ENCODE measurements at places on chromosomes 6 and 20.

DNA sequence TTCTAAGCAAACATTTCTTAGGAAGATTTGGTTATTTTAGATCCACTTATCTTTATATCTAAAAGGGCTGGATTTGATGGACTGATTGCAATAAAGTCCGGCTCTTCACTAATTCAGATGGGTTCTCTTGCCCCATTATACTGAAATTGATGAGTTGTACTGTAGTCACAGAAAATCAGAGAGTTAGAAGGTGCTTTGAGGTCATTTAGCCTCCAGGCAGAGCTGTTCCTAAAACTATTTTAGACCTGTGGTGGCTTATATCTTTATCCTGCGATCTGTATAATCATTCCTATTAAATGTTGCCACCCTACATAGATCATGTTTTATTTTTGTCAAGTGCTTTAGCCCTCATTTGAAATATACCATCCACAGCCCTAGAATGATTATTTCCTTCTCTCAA, 61.3 kb upstream of the ATXN1 start:
- DNase-seq = no peak

DNA sequence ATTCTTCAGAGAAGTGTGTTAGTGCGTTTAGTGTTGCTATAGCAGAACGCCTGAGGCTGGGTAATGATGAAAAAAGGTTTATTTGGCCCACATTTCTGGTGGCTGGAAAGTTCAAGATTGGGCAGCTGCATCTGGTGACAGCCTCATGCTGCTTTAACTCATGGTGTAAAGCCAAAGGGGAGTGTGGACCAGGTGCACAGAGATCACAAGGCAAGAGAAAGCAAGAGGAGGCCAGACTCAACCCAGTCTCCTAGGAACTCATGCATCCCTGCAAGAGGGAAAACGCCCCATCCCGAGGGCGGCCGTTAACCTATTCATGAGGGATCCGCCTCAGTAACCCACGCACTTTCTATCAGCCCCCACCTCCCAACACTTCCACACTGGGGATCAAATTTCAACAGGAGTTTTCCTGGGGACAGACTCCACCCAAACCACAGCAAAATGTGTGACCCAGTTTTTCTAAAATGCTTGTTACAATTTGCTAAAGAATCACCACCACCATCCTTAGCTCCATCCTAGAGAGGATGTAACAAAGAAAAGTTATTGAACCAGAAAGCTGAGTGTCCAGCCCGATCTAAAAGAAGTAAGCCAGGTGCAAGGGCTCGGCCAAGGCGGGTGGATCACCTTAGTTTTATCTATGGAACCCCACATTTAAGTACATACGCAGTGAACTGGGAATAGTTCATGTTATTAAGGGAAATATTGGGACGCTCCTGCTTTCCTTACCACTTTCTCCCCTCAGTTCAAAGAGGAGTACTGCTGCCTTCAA, 164.8 kb downstream of the QKI start:
- no peak for DNase-seq

- peak; percentile 48 for DNase-seq
Measured at GRCh38 chr6:154277629-154278017, 79.0 kb downstream of the IPCEF1 start.

- no peak for DNase-seq
Measured at GRCh38 chr20:53194306-53195290, 222.4 kb downstream of the TSHZ2 start.

GRCh38 chr6:72968704-72969103, 256.6 kb downstream of the KHDC1L start:
- DNase-seq = no peak

GRCh38 chr6:108581237-108581931, 20.7 kb downstream of the FOXO3 start:
- no peak for DNase-seq

- peak; percentile 65 for DNase-seq
Measured at GRCh38 chr20:59151820-59152219, 11.8 kb upstream of the ZNF831 start.

- peak; percentile 50 for DNase-seq
Measured at GRCh38 chr6:136920671-136921380, 1.3 kb upstream of the SLC35D3 start.

GRCh38 chr20:9363673-9364072, 150.7 kb upstream of the LAMP5 start:
- no peak for DNase-seq

DNA sequence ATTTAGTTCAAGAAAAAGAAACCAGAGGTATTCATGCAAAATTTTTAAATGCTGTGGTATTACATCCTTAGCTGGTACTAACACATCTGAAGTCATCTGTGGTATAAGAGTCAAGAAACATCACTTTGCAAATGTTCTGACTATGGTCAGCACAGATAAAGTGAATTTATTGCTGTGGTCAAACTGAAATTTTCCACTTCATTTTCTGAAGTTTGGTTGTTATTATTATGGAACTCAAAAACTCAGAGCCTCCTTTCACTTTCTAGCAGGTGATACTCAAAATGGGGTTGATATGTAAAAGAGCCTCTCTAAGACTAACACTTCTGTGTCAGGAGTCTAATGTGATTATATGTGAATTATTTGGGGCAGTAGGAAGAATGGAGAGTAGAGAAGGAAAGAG, 257.8 kb downstream of the RNGTT start:
- DNase-seq = no peak

DNA sequence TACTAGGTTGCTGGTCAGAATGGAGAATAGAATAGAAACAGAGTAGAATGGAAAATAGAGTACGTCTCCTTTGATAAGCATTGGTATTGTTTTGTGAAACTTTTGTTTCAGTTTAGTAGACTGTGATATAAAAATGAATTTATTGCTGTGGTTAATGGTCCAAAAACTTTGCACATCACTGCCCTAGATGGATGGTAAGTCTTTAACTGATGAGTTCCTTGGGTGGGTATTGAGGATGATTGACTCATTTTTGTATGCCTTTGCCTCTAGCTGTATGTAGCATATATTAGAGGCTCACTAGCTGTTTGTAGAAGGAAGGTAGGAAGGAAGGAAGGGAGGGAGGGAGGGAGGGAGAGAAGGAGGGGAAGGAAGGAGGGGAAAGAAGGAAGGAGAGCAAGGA, 48.3 kb downstream of the ZDHHC14 start:
- DNase-seq = no peak

GRCh38 chr6:31405996-31406395, 2.6 kb downstream of the MICA start:
- DNase-seq = no peak

GRCh38 chr6:3119040-3119723, 671 bp downstream of the BPHL start:
- no peak for DNase-seq

GRCh38 chr6:17099401-17100059, 2.3 kb upstream of the STMND1 start:
- DNase-seq = no peak

DNA sequence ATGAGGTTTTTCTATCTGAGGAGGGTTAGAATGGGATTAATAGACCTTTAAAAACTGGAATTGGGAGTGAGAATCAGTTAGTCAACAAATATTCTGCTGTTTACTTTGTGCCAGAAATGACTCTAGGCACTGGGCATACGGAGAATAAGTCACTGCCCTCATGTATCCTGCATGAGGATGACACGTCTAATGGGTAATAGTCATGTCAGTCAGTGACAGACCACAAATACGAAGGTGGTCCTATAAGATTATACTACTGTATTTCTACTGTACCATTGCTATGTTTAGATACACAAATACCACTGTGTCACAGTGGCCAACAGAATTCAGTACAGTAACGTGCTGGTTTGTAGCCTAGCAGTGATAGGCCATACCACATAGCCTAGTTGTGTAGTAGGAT, 30.7 kb downstream of the ZFAND3 start:
- DNase-seq = no peak

GRCh38 chr6:40669343-40669742, 82.2 kb upstream of the LRFN2 start:
- DNase-seq = no peak

GRCh38 chr20:31836853-31837608, 8.4 kb downstream of the FOXS1 start:
- DNase-seq = no peak

DNA sequence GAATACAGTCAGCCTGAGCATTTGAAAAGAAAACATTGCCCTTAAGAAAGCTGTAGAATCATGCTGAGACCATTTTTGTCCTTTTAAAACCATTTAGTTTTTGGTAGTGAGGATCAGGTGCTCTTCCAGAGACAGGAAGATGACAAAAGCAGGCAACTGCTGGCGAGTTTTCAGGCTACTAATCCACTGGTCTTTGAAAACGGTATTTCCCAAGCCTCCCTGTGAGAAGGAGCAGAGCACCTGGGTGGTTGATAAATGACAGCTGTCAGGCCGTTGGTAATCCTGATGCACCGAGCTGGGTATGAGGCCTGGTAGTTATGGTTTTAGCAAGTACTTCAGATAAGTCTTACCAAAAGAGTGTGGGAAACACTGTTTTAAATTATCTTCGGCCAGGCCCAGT, 10.1 kb upstream of the SEC63 start:
- DNase-seq = no peak

DNA sequence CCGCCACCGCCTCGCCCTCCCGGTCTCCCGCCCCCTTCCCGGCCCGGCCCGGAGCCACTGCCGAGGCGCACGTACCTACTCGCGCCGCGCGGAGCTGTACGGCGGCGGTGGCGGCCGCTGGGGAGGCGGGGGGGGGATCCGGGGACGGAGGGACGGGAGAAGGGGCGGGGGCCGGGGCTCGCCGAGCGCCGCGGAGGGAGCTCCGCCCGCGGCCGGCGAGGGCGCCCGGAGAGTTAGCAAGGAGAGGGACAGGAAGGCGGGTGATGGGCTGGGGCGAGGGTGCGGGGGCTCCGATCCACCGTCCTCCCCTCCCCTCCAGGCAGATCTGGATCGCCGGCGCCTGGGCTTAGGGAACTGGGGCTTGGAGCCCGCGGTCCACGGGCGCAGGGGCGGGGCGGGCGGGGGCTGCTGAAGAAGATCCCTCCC, 548 bp upstream of the TMEM74B start:
- peak; percentile 32 for DNase-seq

DNA sequence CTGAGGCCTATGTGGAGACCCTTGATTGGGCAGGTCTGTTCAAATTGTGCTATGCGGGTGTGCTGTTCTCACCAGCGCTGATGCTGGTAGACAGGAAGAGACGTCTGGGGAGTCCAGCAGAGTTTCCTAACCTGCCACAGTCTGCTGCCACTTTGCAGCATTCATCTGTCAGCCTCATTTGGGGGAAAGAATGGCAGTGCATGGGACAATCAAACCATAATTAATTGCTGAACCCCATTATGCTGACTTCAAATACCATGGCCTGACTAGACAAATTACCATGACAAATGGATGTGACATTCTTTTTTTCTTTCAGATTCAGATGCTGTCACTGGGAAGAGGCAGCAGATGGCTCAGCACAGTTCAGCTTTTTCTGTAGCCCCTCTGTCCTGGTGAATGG, 171.4 kb upstream of the SYNDIG1 start:
- DNase-seq = no peak

- DNase-seq = no peak
Measured at GRCh38 chr20:36017048-36017951, 48.9 kb downstream of the CNBD2 start.

GRCh38 chr20:58401162-58401561, 12.1 kb downstream of the VAPB start:
- DNase-seq = no peak

DNA sequence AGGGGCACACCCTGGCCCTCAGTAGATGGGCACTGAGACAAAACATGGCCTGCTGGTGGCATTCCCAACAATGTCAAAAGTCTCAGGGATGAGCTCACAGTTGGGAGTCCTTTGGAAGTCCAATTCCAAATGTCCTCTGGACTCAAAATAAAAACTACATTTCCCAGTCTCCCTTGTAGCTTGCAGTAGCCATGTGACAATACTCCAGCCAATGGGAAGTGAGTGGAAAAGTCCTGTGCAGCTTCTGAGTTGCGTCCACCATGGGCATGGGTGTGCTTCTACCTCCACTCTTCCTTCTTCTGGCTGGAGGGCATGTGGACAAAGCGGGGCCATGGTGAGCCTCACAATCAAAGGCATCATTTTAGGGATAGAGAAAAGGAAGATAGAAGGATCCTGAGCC, 5.8 kb upstream of the ADAM33 start:
- DNase-seq = no peak

DNA sequence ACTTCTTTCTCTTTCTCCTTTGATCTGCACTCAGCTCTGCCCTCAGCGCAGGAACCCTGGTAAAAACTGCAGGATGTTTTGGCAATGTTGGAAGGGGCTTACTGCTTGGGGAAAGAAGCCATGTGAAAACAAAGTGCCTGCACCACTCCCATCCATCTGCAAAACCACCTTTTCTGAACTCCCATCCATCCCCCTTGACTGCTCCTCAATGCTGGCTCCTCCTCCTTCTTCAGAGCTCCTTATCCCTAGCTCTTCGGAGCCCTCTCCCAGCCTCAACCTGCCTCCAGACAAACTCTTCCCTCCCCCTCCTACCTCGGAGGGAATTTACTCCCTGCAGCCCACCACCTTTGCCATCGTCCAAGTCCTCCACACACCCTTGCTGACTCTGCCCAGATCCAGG, 4.2 kb upstream of the ZBTB12 start:
- DNase-seq = no peak

DNA sequence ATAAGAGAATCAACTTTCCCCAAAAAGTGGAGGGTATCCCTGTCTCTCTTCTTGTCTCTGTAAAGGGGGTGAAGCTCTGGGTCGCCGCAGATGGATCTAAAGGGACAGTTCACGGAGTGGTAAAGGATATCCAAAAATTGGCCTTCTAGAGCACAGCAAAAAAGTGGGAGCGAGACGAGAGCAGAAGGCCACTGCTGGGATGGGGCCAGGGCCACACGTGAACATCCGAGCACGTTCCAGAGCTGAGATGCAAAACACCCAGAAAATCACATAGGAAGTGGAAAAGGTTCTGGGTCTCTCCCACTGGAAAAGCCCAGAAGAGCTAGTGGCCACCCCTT, 837 bp downstream of the TRAM2 start:
- DNase-seq = no peak

GRCh38 chr6:116362276-116362675, 8.5 kb upstream of the DSE start:
- DNase-seq = no peak

DNA sequence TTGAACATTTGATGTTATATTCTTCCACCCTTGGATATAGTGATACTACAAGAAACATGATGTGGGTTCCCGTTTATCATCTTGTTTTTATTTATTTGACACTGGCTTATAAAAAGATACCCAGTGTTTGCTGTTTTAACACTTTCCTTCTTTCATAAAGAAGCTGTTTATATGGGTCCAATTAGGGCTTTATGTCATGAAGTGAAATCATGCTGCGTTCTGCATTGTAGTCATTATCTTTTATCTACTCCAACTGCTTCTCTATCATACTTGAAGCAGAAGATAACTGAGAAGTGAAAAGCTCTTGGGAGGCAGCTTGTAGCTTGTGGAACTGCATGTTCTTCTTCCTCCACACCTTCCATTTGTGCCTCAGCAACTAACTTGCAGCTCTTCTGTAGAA, 57.8 kb downstream of the GPX5 start:
- no peak for DNase-seq

GRCh38 chr20:57943950-57944349, 234.1 kb upstream of the PMEPA1 start:
- DNase-seq = no peak

GRCh38 chr6:45880676-45881075, 135.0 kb downstream of the CLIC5 start:
- no peak for DNase-seq
